Immature natural killer cell (primary cell): ENCODE measurements at places on chromosomes 11 and 22. TPM values are rescaled to one million over a fixed set of nuclear protein-coding genes. Genes with fewer than 3 reads are reported as not detected.

DNA sequence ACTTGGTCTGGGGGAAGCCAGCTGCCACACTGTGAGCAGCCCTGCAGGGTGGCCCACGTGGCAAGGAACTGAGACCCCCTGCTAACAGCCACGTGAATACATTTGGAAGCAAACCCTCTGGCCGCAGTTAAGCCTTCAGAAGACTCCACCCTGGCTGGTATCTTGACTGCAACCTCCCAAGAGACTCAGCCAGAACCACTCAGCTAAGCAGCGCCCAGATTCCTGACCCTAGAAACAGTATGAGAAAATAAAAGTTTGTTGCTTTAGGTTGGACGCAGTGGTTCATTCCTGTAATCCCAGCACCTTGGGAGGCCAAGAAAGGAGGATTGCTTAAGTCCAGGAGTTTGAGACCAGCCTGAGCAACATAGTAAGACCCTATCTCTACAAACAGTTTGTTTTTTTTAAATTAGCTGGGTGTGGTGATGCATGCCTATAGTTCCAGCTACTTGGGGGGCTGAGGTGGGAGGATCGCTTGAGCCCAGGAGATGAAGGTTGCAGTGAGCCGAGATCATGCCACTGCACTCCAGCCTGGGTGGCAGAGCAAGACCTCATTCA lies 8.7 kb downstream of the ZMAT5 start:
- H3K27me3 ChIP-seq: no peaks in the 10 kb centered on the region
- H3K27ac ChIP-seq: no peak overlapping the region
- H3K4me1 ChIP-seq: no peaks in the 10 kb centered on the region
- no peaks in the 10 kb centered on the region for H3K36me3 ChIP-seq

The ASRGL1 gene
- 8.1 TPM for polyA plus RNA-seq

The MUC2 gene
- polyA plus RNA-seq: not detected

DNA sequence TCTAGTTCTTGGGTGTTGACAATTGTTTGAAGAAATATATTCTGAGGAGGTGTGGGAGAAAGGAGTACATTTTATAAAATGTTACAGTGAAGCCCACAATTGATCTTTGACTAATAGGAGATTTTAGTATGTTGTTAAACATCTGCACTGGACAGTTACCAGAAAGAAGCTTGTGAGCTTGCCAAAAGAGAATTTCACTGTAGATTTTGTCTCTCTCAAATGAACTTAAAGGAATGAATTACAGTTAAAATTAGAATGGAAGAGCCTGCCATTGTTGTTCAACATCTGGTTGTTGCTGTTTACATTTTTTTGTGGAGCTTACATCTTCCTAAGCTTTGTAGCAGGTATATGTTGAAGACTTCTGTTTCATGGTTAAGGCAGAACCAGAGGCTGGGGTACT lies 620.5 kb upstream of the CCDC179 start:
- no peak overlapping the region for H3K27ac ChIP-seq
- H3K27me3 ChIP-seq: peaks cover 2% of the 10 kb centered on the region
- H3K4me1 ChIP-seq: no peaks in the 10 kb centered on the region
- H3K4me3 ChIP-seq: no peak overlapping the region

GRCh38 chr11:73760135-73760678 lies 667 bp downstream of the RAB6A start:
- peaks cover 28% of the 10 kb centered on the region for H3K4me1 ChIP-seq
- H3K27ac ChIP-seq: peak overlapping the region; percentile 83
- DNase-seq: no peak
- H3K27me3 ChIP-seq: peaks cover 5% of the 10 kb centered on the region
- no peaks in the 10 kb centered on the region for H3K36me3 ChIP-seq

DNA sequence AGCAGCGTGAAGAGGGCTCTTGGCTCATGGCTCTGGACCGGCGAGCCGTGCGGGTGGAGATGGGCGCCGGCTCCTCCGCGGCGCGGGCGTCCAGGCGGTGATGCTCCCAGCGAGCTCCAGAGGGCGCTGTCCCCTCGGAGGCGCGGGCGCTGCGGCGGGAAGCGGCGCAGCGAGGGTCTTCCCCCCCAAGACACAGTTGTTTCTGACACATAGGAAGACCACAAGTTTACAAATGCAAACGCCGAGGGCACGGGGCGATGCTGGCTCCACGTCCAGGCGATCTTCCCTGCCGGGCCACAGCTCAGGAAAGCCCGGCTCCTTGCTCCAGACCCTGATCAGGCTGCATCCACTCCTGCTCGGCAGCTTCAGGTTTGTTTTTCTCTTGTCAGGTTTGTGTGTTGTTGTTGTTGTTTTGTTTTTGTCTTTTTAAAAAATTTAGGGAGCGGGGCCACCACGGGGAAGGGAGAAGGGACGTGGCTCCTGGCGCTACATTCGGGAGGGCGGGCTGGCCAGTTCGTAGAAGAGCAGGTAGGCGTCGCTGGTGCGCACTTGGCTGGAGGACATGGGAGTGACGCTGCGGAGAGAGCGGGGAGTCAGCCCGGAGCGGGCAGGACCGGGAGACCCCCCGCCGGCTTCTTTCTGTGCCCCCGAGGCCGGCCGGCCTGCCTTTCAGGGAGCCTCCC lies 10.0 kb upstream of the MFRP start:
- H3K27me3 ChIP-seq: peaks cover 15% of the 10 kb centered on the region
- peak overlapping the region; percentile 6 for H3K27ac ChIP-seq
- peak; percentile 55 for DNase-seq
- peaks cover 5% of the 10 kb centered on the region for H3K4me1 ChIP-seq

DNA sequence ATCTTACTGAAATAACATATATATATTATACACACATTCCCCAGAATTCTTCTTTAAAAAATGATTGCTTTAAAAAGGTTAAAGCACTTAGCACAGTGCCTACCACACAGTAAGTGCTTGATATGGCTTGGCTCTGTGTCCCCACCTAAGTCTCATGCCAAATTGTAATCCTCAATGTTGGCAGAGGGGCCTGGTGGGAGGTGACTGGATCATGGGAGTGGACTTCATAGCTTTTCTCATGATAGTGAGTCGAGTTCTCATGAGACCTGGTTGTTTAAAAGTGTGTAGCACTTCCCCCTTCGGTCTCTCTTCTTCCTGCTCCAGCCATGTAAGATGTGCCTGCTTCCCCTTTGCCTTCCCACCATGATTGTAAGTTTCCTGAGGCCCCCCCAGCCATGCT lies 6.2 kb downstream of the CRYAB start:
- H3K4me3 ChIP-seq: no peak overlapping the region
- H3K36me3 ChIP-seq: no peaks in the 10 kb centered on the region
- no peaks in the 10 kb centered on the region for H3K4me1 ChIP-seq
- peaks cover 5% of the 10 kb centered on the region for H3K27me3 ChIP-seq

The OR4S2 gene
- polyA plus RNA-seq: not detected

DNA sequence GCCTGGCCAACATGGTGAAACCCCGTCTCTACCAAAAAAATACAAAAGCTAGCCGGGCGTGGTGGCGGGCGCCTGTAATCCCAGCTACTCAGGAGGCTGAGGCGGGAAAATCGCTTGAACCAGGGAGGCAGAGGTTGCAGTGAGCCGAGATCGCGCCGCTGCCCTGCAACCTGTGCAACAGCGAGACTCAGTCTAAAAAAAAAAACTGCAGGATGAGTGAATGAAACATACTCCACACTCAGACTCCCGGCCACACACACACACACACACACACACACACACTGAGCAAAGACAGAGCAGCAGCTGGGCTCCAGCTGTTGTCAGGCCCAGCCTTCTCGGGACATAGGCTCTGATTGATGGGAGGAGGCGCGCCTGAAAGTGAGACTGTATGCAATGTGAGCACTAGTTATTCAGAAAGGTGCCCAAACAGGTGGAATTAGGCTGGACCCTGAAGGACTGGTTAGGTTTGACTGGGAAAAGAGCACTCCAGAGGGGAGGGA lies 1.5 kb upstream of the PLEKHA7 start:
- H3K36me3 ChIP-seq: no peaks in the 10 kb centered on the region
- H3K4me1 ChIP-seq: peaks cover 10% of the 10 kb centered on the region
- H3K27ac ChIP-seq: no peak overlapping the region
- H3K4me3 ChIP-seq: no peak overlapping the region
- no peak for DNase-seq
